ENCODE measurements at places on chromosomes 7 and 10. TPM values are rescaled to one million over a fixed set of nuclear protein-coding genes. Genes with fewer than 3 reads are reported as not detected.

DNA sequence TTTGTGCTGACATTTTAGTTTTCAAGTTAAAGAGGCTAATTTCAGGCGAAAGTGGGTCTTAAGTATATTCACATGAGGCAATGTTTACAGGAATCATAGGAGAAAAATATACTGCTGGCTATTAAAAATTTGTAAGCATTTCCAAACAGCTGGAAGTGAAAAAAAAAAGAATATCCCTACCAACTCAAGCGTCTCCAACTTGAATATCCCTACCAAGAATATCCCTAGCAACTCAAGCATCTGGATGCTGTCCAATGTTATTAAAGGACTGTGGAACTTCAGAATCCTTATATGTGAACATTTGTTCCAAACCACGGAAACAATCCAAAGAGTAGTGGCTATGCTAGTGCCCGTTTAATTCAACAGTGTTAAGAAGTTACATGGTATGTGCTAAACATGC lies 1303.0 kb downstream of the GATA3 start:
- no peaks in the 10 kb centered on the region for H3K27me3 ChIP-seq
- no peak overlapping the region for H3K4me3 ChIP-seq
- no peak for DNase-seq
- H3K4me1 ChIP-seq: no peaks in the 10 kb centered on the region
- no peak overlapping the region for H3K27ac ChIP-seq

GRCh38 chr10:70583669-70584037 lies 18.9 kb downstream of the PRF1 start:
- no peak for DNase-seq
- no peaks in the 10 kb centered on the region for H3K36me3 ChIP-seq
- H3K4me1 ChIP-seq: peaks cover 3% of the 10 kb centered on the region
- no peaks in the 10 kb centered on the region for H3K27me3 ChIP-seq

DNA sequence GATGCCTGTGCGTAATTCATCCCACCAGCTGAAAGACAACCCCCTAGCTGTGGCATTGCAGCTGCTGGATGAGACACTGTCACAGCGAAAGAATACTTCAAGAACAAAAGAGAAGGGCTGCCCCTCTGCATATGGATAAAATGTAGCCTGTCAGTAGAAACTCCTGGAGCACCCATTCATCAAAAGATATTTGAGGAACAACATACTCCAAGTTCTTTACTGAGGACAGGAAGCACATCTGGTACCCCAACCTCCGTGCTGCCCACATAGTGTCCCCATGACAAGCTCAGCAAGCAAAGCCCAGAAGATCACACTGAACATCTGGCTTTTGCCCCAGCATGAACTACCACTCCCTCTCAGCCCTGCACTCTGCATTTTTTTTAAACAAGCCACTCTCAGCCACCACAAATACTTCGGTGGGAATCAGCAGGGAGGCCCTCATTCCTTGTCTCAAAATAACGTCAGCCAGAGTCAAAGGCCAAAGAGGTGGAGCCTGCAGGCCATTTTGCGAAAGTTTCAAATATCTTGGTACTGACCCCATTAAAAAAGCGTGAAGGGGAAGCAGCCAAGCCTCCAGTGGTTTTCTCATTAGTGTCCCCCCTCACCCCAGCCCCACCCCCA lies 1.7 kb downstream of the CREB3L2 start:
- H3K4me3 ChIP-seq: peak overlapping the region; percentile 93
- H3K27ac ChIP-seq: no peak overlapping the region
- no peak for DNase-seq
- no peaks in the 10 kb centered on the region for H3K36me3 ChIP-seq
- no peaks in the 10 kb centered on the region for H3K27me3 ChIP-seq

- H3K4me3 ChIP-seq: no peak overlapping the region
- H3K27ac ChIP-seq: no peak overlapping the region
- H3K36me3 ChIP-seq: no peaks in the 10 kb centered on the region
- H3K4me1 ChIP-seq: no peaks in the 10 kb centered on the region
- peaks cover 58% of the 10 kb centered on the region for H3K27me3 ChIP-seq
Observed at GRCh38 chr10:61842755-61843497, 58.6 kb upstream of the ARID5B start.

- H3K27me3 ChIP-seq: no peaks in the 10 kb centered on the region
- no peak for DNase-seq
- no peaks in the 10 kb centered on the region for H3K4me1 ChIP-seq
- H3K4me3 ChIP-seq: no peak overlapping the region
- H3K36me3 ChIP-seq: no peaks in the 10 kb centered on the region
Observed at GRCh38 chr7:20279979-20280378, 50.7 kb upstream of the ITGB8 start.

- H3K36me3 ChIP-seq: no peaks in the 10 kb centered on the region
- DNase-seq: no peak
- no peaks in the 10 kb centered on the region for H3K27me3 ChIP-seq
- no peak overlapping the region for H3K4me3 ChIP-seq
- H3K27ac ChIP-seq: no peak overlapping the region
Observed at GRCh38 chr7:156896388-156897022, 3.5 kb upstream of the LMBR1 start.

- no peak overlapping the region for H3K4me3 ChIP-seq
- H3K27me3 ChIP-seq: no peaks in the 10 kb centered on the region
- DNase-seq: no peak
- H3K36me3 ChIP-seq: no peaks in the 10 kb centered on the region
Observed at GRCh38 chr10:50551894-50552293, 71.9 kb downstream of the SGMS1 start.

- peaks cover 83% of the 10 kb centered on the region for H3K27me3 ChIP-seq
- H3K4me1 ChIP-seq: peaks cover 6% of the 10 kb centered on the region
- no peak overlapping the region for H3K27ac ChIP-seq
- H3K36me3 ChIP-seq: no peaks in the 10 kb centered on the region
Observed at GRCh38 chr7:128167042-128167701, 73.9 kb upstream of the LEP start.

- DNase-seq: no peak
- no peak overlapping the region for H3K4me3 ChIP-seq
- no peaks in the 10 kb centered on the region for H3K4me1 ChIP-seq
- no peaks in the 10 kb centered on the region for H3K27me3 ChIP-seq
- no peaks in the 10 kb centered on the region for H3K36me3 ChIP-seq
Observed at GRCh38 chr7:28096713-28097112, 83.9 kb downstream of the JAZF1 start.

DNA sequence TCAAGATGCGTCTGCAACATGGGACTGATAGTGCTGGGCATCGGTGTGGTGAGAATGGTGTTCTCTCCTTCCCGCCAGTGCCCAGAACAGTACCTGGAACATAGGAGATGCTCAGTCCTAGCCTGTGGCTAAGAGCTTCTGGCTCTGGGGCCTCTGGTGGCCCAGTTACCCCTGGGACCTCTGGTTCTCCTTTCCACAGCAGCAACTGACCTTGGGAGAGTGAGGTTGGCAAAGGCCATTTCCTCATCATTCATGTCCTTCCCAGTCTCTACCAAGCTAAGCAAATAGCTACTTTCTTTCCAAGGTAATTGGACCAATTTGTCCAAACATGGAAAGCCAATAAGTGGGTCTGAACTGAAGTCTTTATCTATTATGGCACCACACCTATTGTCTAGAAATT lies 11.6 kb upstream of the GOLGA7B start:
- no peak for DNase-seq
- H3K36me3 ChIP-seq: no peaks in the 10 kb centered on the region
- H3K4me3 ChIP-seq: no peak overlapping the region
- H3K4me1 ChIP-seq: no peaks in the 10 kb centered on the region
- H3K27ac ChIP-seq: no peak overlapping the region

DNA sequence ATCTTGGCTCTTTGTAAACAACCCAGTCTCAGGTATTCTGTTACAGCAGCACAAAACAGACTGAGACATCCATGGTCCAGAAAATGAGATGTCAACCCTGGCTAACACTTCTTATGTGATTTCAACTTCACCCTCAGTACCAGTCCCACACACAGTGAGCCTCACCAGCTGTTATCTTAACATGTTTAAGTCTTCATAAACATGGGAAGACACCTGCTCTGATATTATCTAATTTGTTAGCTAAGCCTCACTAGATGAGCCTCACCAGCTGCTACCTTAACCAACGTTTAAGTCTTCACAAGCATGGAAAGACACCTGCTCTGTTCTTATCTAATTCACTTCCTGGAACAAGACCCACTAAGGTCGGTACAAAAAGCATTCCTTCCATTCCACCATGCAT lies 130.8 kb downstream of the CALN1 start:
- no peak for DNase-seq
- no peak overlapping the region for H3K27ac ChIP-seq
- H3K36me3 ChIP-seq: no peaks in the 10 kb centered on the region
- no peak overlapping the region for H3K4me3 ChIP-seq

DNA sequence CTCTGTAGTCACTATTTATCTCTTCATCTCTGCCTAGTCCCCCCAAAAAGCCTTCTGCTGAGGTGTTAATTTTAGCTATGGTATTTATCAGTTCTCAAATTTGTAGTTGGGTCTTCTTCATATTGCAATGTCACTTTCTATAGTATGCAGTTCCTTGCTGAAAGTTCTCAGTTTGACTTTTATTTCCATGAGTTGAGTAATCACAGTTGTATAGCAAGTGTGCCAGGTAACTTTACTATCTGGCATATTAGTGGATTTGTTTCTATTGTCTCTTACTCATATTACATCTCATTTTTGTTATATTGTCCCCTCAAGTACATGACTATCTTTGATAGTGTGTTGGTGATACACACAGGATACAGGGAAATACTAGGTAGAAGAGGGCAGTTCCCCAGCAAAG lies 152.8 kb downstream of the CUBN start:
- no peaks in the 10 kb centered on the region for H3K36me3 ChIP-seq
- H3K4me1 ChIP-seq: no peaks in the 10 kb centered on the region
- no peak overlapping the region for H3K4me3 ChIP-seq
- no peaks in the 10 kb centered on the region for H3K27me3 ChIP-seq
- no peak for DNase-seq

DNA sequence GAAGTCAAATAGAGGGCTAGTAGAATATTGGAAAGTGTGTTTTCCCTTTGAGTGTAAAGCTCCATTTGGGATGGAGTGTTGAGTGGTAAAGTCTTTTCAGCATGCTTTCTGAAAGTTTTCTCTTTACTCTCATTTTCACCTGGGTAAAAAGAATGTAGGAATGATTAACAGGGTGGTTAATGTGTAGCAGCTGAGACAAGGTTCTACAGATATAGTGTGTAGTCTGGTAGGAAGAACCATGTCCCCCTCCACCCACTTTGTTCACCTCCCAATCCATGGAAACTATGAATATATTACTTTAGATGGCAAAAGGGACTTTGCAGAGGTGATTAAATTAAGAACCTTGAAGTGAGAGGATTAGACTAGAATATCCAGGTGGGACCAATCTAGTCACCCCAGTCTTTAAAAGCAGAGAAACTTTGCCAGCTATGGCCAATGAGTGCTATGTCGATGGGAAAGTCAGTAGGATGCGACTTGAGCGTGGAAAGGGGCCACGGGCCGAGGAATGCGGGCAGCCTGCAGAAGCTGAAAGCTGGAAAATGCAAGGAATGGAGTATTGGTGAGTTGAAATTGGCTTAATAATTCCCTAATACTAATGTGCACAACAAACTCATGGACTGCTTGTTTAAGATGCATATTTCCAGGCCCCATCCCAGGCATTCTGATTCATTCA lies 166.3 kb upstream of the AHR start:
- DNase-seq: no peak
- H3K27ac ChIP-seq: no peak overlapping the region
- H3K4me1 ChIP-seq: no peaks in the 10 kb centered on the region
- H3K36me3 ChIP-seq: no peaks in the 10 kb centered on the region
- H3K4me3 ChIP-seq: no peak overlapping the region

DNA sequence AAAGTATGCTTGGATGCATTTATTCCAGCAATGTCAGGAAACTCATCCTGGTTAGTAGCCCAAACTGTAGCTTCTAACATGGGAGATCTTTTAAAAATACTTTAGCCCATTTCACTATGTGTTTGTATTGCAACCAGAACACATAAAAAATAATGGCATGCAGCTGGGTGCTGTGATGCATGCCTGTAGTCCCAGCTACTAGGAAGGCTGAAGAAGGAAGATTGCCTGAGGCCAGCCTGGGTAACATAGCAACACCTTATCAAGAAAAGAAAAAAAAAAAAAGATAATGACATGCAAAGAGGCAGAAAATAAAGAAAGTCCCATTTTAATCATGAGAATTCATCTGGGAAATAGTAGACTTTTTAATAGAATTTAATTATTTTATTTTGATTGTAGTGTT lies 517.0 kb upstream of the TEX47 start:
- no peak for DNase-seq
- no peak overlapping the region for H3K27ac ChIP-seq
- H3K36me3 ChIP-seq: no peaks in the 10 kb centered on the region
- H3K4me3 ChIP-seq: no peak overlapping the region
- H3K27me3 ChIP-seq: no peaks in the 10 kb centered on the region

- no peaks in the 10 kb centered on the region for H3K36me3 ChIP-seq
- no peak overlapping the region for H3K4me3 ChIP-seq
- peaks cover under 1% of the 10 kb centered on the region for H3K4me1 ChIP-seq
- DNase-seq: no peak
Observed at GRCh38 chr7:33486633-33487032, 357.3 kb downstream of the BBS9 start.

DNA sequence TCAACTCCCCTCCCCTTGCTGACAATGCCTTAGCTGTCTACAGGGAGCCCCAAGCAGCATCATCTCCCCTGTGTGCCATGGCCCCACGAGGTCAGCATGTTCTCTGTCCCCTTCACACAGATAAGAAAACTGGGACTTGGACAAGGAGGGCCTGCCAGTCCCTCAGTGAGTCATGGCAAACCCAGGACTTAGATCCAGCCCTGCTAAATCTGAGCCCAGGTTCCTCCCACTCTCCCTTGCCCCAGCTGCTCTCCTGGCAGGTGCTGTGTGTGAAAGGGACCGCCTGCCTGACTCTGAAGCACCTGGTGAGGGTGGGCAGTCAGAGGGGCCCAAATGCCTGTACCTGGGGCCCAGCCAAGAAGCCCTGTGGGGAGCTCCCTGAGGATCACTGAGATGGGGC lies 7.4 kb downstream of the CRHR2 start:
- no peaks in the 10 kb centered on the region for H3K4me1 ChIP-seq
- no peak overlapping the region for H3K4me3 ChIP-seq
- no peaks in the 10 kb centered on the region for H3K36me3 ChIP-seq
- peaks cover 5% of the 10 kb centered on the region for H3K27me3 ChIP-seq
- DNase-seq: no peak

- H3K27me3 ChIP-seq: no peaks in the 10 kb centered on the region
- no peak for DNase-seq
- H3K4me3 ChIP-seq: no peak overlapping the region
- H3K4me1 ChIP-seq: no peaks in the 10 kb centered on the region
- no peak overlapping the region for H3K27ac ChIP-seq
Observed at GRCh38 chr10:95328013-95328412, 37.2 kb upstream of the PDLIM1 start.

Gene SLC18A2
- polyA plus RNA-seq: 6.5 TPM

Gene CHAT
- polyA plus RNA-seq: not detected

Gene TMEM196
- 0.06 TPM for polyA plus RNA-seq

Gene ZNF783
- 8.2 TPM for polyA plus RNA-seq

Gene ZNF804B
- polyA plus RNA-seq: not detected

Gene ADCYAP1R1
- 16.4 TPM for polyA plus RNA-seq

Gene AKR1C8
- polyA plus RNA-seq: not detected

Data from H1 (cell line).